Amygdala (tissue), 56 donors: ENCODE measurements at places on chromosomes 5 and 9.

GRCh38 chr5:117741655-117742206, 1167.1 kb upstream of the SEMA6A start:
- DNase-seq: no peak

DNA sequence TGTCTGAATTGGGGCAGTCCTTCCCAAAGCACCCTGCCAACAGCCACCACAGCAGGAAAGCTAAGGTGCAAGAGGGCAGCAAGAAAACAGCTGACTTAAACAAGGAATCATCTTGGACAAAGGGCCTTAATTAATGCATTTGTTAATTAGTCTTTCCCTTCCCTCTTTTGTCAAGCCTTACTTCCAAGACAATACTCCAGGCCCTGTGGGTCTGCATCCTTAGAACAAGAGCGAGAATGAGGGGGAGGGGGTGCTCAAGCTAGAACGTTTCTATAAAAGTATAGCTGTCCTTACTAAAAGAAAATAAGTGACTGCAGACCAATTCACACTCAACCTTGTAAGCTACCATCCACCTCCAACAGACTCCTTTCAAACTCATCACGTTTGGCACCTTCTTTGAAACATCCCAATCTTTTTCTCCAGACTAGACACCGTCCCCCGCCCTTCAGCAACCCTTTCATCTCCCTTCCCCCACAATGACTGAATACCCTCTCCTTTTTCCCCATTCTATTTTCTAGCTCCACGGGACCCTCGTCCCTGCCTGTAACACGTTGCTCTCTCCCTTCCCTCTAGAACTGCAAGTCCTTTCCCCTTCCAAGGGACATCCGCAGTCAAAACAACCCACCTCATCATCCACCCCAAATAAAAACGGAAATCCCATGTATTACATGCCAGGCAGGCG, 85.7 kb upstream of the RNF38 start:
- DNase-seq: no peak

DNA sequence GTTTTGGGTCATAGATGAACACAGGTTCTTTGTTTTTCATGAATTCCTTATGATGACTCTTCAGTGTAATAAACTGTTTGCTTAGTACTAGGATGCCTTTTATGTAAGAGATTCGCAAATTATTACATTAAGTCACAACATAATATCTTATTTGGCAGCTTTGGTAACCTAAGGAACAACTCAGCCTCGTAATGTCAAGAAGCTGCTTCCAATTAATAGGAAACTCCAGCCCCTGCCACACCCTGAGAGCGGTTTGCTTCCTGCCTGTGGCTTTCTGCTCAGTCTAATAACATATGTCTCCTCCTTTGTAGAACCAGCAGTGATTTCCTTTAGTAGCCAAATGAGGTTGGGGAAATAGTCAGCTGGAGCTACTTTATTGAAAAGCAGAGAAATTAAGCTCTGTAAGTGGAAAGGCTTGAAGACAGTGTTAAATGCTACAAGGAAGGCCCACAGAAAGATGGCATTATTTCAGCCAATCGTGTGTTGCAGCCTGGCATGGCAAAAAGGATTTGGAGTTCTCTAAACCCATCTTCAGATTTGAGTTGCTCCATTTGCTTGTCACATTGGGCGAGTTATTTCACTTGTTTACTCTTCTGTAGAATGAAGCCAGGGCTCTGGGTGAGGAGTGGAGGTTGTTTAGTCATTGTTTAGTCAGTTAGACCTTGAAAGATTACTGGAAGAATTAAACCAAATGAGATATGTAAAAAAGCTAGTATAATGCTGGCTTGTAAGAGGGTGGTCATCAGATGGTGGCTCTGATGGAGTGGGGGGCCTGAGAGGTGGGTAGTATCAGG, 54.1 kb downstream of the MTAP start:
- DNase-seq: no peak

GRCh38 chr5:87311405-87312279, 44.0 kb downstream of the RASA1 start:
- DNase-seq: no peak

DNA sequence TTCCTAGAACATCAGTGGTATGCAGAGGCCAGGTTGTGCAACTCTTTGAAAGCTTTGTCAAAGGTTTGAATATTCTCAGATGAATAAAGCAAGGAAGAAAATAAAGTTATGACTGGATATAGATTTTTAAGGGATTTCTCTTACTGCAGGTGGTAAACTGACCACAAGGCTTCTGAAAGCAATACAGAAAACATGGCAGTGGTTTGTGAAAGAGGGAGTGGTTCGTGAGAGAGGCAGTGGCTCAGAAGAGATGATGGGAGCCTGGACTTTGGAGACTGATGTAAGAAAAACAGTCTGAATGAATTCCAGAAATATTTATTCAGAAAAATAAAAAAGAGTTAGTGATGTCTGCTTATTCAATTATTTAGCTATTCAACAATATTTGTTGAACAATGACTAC, 380.4 kb upstream of the CTNND2 start:
- DNase-seq: no peak

- no peak for DNase-seq
Observed at GRCh38 chr9:98786750-98787510, 9.4 kb downstream of the ANKS6 start.

- DNase-seq: no peak
Observed at GRCh38 chr9:80175286-80176150, 603.8 kb downstream of the TLE4 start.

- DNase-seq: no peak
Observed at GRCh38 chr9:132006677-132007370, 72.8 kb downstream of the MED27 start.

- DNase-seq: no peak
Observed at GRCh38 chr5:38274370-38274769, 16.0 kb downstream of the EGFLAM start.

GRCh38 chr5:160979385-160979784, 127.4 kb upstream of the ATP10B start:
- DNase-seq: no peak

DNA sequence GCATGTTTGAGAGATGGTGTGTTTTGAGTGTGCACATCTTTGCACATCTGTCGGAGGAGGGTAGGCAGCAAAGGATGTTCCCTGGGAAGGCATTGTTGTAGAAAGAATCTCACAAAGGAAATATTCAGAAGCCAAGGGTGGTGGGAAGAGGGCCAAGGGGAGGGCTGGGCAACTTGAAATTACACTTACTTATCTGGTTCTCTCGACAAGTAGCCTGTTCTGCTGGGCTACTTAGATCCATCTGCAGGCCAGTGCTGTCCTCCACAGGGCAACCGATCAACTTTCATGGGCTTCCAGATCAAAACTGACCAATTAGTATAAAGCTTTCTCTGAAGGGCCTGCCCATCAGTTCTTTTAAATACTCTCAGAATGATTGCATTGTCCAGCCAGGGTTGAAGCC, 495.2 kb downstream of the GADD45G start:
- no peak for DNase-seq

GRCh38 chr9:123335193-123335985, 20.6 kb upstream of the CRB2 start:
- DNase-seq: no peak

GRCh38 chr9:82242285-82242963, 253.9 kb downstream of the SPATA31D1 start:
- DNase-seq: no peak

DNA sequence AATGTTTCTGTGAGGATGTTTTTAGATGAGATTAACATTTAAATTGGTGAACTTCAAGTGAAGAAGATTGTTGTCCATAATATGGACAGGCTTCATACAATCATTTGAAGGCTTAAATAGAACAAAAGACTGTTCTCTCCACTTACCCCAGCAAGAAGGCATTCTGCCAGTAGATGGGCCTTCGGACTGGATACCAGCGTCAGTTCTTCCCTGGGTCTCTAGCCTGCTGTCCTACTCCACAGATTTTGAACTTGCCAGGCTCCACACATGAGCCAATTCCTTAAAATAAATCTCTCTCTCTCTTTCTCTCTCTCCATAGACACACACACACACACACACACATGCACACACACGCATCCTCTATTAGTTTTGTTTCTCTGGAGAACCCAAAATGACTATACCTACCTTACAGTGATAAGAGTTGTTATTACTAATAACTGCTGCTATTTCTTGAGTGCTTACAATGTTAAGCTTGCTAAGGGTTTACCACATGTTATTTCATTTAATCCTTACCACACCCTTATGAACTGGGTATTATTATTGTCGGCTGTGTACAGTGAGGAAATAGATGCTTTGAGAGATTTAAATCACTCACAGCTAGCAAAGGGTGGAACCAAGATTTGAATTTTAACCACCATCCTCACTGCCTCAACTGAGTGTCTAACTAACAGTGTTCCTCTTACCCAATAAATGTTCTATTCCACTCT, 19.8 kb upstream of the IQGAP2 start:
- no peak for DNase-seq

GRCh38 chr9:135474915-135475314, 4.7 kb upstream of the PPP1R26 start:
- peak; percentile 9 for DNase-seq

GRCh38 chr9:116632990-116633838, 53.9 kb upstream of the TRIM32 start:
- DNase-seq: no peak

DNA sequence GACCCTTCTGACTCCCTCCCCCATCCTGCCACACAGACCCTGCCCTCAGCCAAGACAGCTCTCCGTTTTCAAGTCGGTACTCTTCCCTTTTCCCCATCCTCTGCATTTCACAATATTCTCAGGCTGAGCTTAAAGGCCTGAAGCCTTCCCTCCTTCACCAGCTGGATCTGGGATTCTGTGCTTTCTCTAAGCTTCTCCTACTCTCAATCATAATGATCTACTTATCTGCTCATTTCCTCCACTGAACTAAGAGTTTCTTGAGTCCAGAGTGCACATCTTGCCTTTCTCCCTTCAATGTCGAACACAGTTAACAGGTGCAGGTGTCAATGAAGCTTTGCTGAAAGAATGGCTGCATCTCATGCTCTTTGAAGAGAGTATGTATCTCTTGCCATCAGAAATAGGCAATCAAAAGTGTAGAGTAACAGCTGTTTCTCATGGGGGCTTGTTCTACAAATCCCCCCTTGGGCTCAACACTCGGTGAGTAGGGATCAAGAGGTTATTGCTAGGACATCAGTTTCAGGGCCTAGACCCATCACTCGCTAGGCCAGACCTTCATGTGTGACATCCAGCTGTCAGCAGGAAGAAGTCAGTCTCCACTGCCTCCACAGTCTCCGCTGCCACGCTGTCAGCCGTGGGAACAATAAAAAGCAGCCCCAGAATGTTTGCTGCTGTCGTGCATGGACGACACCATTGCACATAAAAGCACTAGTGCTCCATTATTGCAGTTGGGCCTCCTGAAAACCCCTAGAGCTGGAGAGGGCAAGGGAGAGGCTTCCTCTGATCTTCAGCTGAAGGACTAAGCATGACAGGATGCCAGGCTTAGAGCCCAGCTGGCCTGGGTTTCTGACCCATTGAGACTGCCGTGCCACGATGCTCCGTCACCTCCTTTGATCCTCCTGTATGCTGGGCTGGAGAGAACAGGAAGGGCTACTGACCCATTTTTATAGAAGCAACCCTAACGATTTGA, 23.7 kb downstream of the TRAF1 start:
- DNase-seq: no peak

- DNase-seq: no peak
Observed at GRCh38 chr9:2140600-2141223, 125.6 kb downstream of the SMARCA2 start.

GRCh38 chr9:97761879-97762278, 64.7 kb upstream of the XPA start:
- DNase-seq: no peak
